ENCODE measurements at places on chromosomes 7 and 10.

DNA sequence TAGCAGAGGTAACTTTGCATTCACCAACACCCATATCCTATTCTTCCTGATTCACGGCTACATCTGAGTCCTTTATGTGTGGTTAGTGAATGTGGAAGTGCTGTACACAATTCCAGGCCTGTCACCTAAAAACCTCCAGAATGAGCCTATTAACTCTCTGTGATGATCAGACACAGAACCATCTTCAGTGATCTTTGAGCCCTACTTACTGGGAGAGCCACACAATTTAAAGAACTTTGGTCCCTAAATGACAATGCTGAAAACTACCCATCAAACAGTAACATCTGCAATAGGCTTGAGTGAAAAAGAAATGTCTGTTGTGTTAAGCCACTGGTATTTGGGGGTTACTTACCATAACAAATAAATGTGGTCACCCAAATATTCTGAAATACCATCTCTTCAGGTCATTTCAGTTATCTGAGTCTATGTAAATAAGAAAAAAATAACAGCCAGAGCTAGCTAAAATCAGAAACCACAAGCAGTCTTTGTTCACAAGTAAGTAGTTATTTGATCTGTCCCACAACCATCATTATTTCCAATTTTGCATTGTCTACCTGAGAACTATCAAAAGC lies 145.7 kb downstream of the HGF start:
- no peaks in the 10 kb centered on the region for H3K4me1 ChIP-seq
- H3K36me3 ChIP-seq, result no peaks in the 10 kb centered on the region
- no peaks in the 10 kb centered on the region for H3K27me3 ChIP-seq
- H3K4me3 ChIP-seq, result no peak overlapping the region
- DNase-seq, result no peak
- H3K27ac ChIP-seq, result no peak overlapping the region

GRCh38 chr7:130825819-130826218 lies 91.8 kb upstream of the KLF14 start:
- H3K4me1 ChIP-seq, result no peaks in the 10 kb centered on the region
- no peak overlapping the region for H3K27ac ChIP-seq

DNA sequence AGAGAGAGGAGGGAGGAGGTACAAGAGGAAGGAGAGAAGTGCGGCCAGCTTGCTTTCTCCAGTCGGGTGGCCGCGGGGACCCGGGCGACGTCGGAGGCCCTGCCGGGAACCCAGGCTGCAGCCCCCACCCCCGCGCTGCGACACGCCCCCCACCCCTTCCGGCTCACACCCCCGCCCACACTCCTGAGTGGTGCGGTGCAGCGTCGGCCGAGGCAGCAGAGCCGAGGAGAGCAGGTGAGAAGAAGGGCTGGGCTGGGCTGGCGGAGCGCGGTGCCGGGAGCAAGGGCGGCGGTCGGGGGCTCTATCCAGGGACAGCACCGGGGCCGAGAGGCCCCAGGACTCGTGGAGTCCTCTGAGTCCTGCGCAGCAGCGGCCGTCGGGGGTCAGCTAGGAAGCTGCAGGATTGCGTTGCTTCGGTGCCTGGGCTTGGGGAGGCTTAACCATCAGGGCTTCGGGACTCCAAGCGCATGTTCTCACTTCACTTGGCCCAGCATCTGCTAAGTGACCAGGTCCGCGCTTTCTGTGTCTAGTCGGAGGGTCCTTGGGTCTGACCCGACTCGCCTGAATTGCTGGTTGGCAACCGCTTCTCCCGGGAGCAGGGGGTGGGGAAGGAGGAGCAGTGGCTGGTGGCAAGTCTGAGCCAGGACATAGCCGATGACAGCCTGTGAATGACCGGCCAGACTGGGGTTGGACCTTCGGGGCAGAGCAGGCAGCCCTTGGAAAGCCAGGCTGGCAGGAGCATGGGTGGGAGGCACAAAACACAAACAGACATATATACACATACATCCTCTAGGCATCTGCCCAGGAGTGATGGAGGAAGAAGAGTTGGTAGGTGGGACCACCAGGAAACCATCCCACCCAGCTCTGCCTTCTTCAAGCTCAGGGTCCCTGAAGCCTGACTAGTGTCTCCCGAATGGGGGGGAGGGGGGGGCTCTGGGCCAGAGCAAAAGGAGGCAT lies 683 bp downstream of the CHAT start:
- no peak for DNase-seq
- H3K4me3 ChIP-seq, result no peak overlapping the region
- peaks cover 15% of the 10 kb centered on the region for H3K27me3 ChIP-seq
- no peak overlapping the region for H3K27ac ChIP-seq
- peaks cover 11% of the 10 kb centered on the region for H3K4me1 ChIP-seq

GRCh38 chr7:82131215-82131614 lies 312.4 kb downstream of the CACNA2D1 start:
- DNase-seq, result no peak
- no peaks in the 10 kb centered on the region for H3K27me3 ChIP-seq
- no peaks in the 10 kb centered on the region for H3K4me1 ChIP-seq
- no peak overlapping the region for H3K27ac ChIP-seq
- H3K4me3 ChIP-seq, result no peak overlapping the region

GRCh38 chr10:48213047-48213446 lies 61.4 kb downstream of the FRMPD2 start:
- H3K27ac ChIP-seq, result no peak overlapping the region
- no peak for DNase-seq
- no peaks in the 10 kb centered on the region for H3K4me1 ChIP-seq
- H3K4me3 ChIP-seq, result no peak overlapping the region
- H3K27me3 ChIP-seq, result no peaks in the 10 kb centered on the region
- no peaks in the 10 kb centered on the region for H3K36me3 ChIP-seq

DNA sequence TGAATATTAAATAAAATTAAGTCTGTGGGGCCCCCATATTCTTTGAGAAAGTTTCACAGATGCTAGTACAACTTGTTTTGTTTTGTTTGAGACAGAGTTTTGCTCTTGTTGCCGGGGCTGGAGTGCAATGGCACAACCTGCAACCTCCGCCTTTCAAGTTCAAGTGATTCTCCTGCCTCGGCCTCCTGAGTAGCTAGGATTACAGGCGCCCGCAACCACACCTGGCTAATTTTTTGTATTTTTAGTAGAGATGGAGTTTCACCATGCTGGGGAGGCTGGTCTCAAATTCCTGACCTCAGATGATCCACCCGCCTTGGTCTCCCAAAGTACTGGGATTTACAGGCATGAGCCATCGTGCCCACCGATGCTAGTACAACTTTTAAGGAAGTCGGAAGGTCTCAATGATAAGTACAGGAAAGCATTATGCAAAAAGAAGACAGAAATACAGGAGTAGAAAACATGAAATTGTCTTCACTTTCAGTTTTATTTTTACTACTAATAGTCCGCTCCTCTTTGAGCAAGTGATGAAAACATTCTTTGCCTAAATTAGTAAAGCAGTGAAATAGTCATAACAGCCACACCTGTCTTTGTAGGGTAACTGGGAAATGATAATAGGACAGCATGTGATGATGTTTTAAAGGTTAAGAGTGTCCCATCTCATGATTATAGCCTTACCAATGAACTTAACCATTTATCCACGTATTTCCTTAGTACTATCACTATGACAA lies 147.5 kb downstream of the SEMA3D start:
- no peaks in the 10 kb centered on the region for H3K4me1 ChIP-seq
- no peaks in the 10 kb centered on the region for H3K27me3 ChIP-seq
- no peak overlapping the region for H3K27ac ChIP-seq
- no peak for DNase-seq
- H3K4me3 ChIP-seq, result no peak overlapping the region

- no peaks in the 10 kb centered on the region for H3K27me3 ChIP-seq
- DNase-seq, result no peak
- no peaks in the 10 kb centered on the region for H3K36me3 ChIP-seq
- H3K27ac ChIP-seq, result no peak overlapping the region
- H3K4me3 ChIP-seq, result no peak overlapping the region
- no peaks in the 10 kb centered on the region for H3K4me1 ChIP-seq
Measured at GRCh38 chr10:126014309-126014708, 117.9 kb downstream of the FANK1 start.

DNA sequence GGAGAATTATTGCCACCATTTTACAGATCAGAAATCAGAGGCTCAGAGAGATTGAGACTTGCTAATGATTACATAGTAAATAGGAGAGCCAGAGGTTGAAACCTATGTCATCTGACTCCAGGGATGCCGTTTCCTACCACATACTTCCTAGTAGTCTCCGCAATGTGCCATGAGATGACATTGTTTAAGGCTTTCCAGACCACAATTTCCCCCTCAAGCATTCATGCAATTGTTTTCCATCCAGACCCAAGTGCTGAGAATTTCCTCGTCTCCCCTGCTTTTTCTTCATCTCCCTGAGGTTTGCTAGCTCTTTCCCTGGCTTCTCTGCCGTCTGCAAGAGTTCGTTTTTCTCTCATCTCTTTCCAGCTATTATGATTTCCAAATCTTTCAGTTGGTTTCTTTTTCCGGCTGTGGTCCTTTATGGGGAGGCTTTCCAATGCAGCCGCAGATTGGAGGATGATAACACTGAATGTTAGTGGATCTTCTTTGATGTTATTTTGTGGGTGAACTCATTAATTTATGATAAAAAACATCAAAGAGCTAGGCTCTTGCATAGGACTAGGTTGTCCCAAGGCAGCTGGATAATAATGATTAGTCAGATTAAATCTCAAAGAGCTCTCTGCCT lies 6.9 kb upstream of the GOLGA7B start:
- no peaks in the 10 kb centered on the region for H3K4me1 ChIP-seq
- no peak overlapping the region for H3K4me3 ChIP-seq
- H3K27ac ChIP-seq, result no peak overlapping the region
- H3K27me3 ChIP-seq, result peaks cover 38% of the 10 kb centered on the region
- DNase-seq, result no peak

DNA sequence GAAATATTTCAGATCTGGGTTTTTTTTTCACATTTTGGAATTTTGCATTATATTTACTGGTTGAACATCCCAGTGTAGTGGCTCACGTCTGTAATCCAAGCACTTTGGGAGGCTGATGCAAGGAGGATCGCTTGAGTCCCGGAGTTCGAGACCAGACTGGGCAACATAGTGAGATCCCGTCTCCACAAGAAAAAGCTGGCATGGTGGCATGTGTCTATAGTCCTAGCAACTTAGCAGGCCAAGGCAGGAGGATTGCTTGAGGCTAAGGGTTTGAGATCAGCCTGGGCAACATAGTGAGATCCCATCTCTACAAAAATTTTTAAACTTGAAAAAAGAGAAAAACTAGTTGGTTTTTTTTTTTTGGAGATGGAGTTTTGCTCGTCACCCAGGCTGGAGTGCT lies 6.0 kb downstream of the RFC2 start:
- DNase-seq, result no peak
- peaks cover 4% of the 10 kb centered on the region for H3K4me1 ChIP-seq
- H3K27me3 ChIP-seq, result no peaks in the 10 kb centered on the region
- peaks cover 91% of the 10 kb centered on the region for H3K36me3 ChIP-seq
- no peak overlapping the region for H3K4me3 ChIP-seq
- no peak overlapping the region for H3K27ac ChIP-seq

GRCh38 chr10:15491856-15492642 lies 121.0 kb upstream of the FAM171A1 start:
- H3K36me3 ChIP-seq, result no peaks in the 10 kb centered on the region
- H3K27me3 ChIP-seq, result no peaks in the 10 kb centered on the region
- peaks cover 1% of the 10 kb centered on the region for H3K4me1 ChIP-seq

DNA sequence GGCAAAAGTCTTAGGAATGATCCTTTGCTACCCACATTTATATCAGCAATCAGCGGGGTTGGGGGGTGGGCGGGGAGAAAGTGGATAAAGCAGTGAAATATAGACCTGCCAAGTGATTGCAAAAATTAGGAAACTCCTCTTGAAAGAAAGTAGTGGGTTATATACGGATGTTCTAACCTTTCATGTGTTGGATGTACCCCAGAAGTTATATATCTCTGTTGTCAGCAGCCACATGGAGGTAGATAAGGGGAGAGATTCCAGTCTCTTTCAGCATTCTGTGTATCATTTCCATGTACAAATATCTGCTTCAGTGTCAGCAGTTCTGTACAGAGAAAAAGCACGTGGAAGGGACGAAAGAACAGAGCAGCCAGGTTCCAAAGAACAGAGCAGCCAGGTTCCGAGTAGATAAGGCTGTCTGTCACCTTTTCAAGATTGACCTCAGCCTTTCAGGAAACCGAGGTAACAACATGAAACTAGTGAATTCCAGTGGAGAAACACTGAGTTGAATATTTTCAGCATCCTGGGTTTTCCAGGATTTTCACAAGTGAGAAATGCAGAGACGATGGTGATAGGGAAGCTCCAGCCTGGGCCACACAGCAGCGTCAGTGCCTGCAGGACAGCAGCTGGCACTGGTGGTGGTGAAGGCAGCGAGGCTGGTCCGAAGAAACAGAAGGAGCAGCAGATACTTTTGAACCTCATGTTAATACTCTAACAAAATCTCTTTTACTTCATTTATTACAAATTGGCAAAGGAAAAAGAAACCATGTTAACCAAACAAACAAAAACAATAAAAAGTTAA lies 212.3 kb downstream of the C7orf25 start:
- no peak overlapping the region for H3K27ac ChIP-seq
- H3K4me1 ChIP-seq, result peaks cover 2% of the 10 kb centered on the region
- H3K27me3 ChIP-seq, result no peaks in the 10 kb centered on the region
- DNase-seq, result no peak

- no peaks in the 10 kb centered on the region for H3K27me3 ChIP-seq
- no peak for DNase-seq
- H3K4me3 ChIP-seq, result no peak overlapping the region
- no peaks in the 10 kb centered on the region for H3K4me1 ChIP-seq
- no peak overlapping the region for H3K27ac ChIP-seq
- H3K36me3 ChIP-seq, result no peaks in the 10 kb centered on the region
Measured at GRCh38 chr7:132653366-132653930, 77.2 kb upstream of the PLXNA4 start.

- DNase-seq, result no peak
- H3K27ac ChIP-seq, result no peak overlapping the region
- no peaks in the 10 kb centered on the region for H3K27me3 ChIP-seq
- no peaks in the 10 kb centered on the region for H3K4me1 ChIP-seq
- peaks cover 52% of the 10 kb centered on the region for H3K36me3 ChIP-seq
Measured at GRCh38 chr7:99011706-99012404, 132.1 kb downstream of the SMURF1 start.

DNA sequence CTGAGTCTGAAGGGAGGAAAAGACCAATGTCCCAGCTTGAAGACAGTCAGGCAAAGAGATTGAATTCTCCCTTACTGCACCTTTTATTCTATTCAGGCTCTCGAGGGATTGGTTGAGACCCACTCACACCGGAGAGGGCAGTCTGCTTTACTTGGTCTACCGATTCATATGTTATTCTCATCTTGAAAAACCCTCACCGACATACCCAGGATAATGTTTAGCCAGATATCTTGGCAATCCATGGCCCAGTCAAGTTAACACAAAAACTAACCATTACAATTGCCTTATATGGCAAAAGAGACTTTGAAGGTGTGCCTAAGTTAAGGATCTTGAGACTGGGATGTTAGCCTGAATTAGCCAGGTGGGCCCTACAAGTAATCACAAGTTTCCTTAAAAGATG lies 53.8 kb upstream of the BET1 start:
- no peak overlapping the region for H3K4me3 ChIP-seq
- no peak for DNase-seq
- H3K4me1 ChIP-seq, result no peaks in the 10 kb centered on the region
- no peak overlapping the region for H3K27ac ChIP-seq

GRCh38 chr7:98826811-98827231 lies 43.0 kb downstream of the TMEM130 start:
- no peaks in the 10 kb centered on the region for H3K36me3 ChIP-seq
- no peak for DNase-seq
- H3K4me3 ChIP-seq, result no peak overlapping the region
- H3K27me3 ChIP-seq, result no peaks in the 10 kb centered on the region
- H3K27ac ChIP-seq, result no peak overlapping the region

- H3K4me3 ChIP-seq, result no peak overlapping the region
- H3K4me1 ChIP-seq, result peaks cover 13% of the 10 kb centered on the region
- no peaks in the 10 kb centered on the region for H3K27me3 ChIP-seq
- no peak overlapping the region for H3K27ac ChIP-seq
- H3K36me3 ChIP-seq, result no peaks in the 10 kb centered on the region
Measured at GRCh38 chr7:92813390-92814024, 22.9 kb downstream of the CDK6 start.

- H3K4me3 ChIP-seq, result no peak overlapping the region
- no peak overlapping the region for H3K27ac ChIP-seq
- no peaks in the 10 kb centered on the region for H3K27me3 ChIP-seq
Measured at GRCh38 chr10:121332829-121333765, 265.1 kb downstream of the FGFR2 start.

All from esophagus squamous epithelium (tissue), 5 donors.